Amniotic stem cell (primary cell): ENCODE measurements at places on chromosomes 1 and 21.

- DNase-seq, result no peak
These were observed 506 bp downstream of the SSX2IP start for GRCh38 chr1:84689514-84690396.

DNA sequence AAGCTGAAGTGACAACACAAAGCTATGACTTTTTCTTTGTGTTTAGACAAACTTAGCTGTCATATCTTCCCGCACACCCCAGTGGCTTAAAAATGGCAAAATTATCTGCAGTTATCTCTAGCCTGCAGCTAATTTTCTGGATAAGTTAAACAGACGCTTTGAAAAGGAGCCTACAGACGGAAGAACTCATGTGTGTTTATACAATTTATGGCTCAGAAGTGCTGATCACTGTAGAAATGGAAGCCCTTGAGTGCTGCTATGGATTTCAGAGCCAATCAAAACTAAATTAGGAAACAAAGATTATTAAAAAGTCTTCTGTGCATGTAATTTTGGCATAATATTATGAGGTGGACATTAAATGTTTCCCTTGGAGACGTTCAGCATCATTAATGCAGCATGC lies 11.6 kb downstream of the NTNG1 start:
- DNase-seq, result no peak

- DNase-seq, result no peak
These were observed 109.5 kb upstream of the SIM2 start for GRCh38 chr21:36589352-36589971.

- DNase-seq, result no peak
These were observed 14.9 kb upstream of the MED18 start for GRCh38 chr1:28313702-28314546.
